ENCODE measurements at places on chromosomes 7 and 10.

DNA sequence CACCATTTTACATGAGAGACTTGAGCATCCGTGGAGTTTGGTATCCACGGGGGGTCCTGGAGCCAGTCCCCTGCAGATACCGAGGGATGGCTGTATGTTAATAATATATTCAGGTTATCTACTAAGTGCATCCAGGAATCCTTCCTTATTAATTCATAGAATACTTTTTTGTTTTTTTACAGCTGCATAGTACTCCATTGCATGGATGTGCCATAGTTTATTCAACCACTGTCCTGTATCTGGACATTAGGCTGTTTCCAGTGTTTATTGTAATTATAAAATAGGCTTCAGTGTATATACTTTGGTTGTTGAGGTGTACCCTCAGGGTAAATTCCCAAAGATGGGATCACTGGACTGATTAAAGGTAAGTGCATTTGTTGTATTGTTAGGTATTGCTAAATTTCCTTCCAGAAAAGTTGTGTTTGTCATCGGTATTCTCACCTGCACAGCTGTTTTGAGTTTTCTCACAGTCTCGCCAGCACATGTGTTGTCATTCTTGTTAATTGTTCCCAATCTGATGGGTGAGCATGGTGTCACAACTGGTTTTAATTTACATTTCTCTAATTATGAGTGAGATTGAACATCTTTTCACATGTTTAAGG is 55.1 kb downstream of the INPP5F start:
- no peak for DNase-seq

DNA sequence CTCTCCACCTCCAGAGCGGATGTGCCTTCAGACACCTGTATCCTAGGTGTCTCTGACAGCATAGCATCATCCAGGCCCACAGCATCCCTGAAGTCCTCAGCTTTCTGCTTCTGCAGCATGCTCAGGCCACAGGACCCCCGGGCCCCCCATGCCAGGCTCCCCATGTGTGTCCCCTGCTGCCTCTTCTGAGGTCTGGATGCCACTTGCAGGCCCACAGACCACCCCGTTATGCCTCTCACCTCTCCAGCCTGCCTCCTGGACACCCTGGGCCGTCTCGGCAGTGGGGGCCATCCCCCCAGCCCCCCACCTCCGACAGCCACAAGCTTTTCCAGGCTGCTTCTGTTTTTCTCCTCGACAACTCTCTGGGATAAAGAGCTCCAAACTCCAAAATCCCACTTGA is 84.4 kb downstream of the WNT2 start:
- DNase-seq = no peak

DNA sequence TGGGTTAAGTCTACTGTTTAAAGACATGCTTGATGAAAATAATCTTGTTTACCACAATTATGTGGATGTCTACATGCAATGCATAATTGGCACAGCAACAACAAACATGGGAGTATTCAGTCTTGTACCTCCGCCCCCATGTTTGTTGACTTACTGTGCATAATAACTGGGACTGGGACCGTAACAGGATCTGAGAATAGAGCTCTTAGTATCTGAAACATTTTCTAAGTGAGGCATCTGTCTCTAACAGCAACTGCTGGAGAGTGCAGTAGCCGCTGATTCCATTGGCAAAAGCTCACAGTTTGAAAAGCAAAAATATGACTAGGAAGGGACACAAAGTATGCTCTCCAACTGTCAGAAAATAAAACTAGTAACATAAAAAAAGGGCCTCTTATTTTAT is 61.6 kb downstream of the ENO4 start:
- no peak for DNase-seq

- no peak for DNase-seq
These were observed 98.7 kb downstream of the TCERG1L start for GRCh38 chr10:131212763-131213325.

GRCh38 chr7:107811934-107812333 is 8.9 kb upstream of the SLC26A3 start:
- DNase-seq = no peak
